ENCODE measurements at places on chromosomes 1 and 21.

- no peak for DNase-seq
Measured at GRCh38 chr1:184219883-184220282, 166.9 kb upstream of the C1orf21 start.

- no peak for DNase-seq
Measured at GRCh38 chr1:109785446-109786111, 21.9 kb upstream of the EPS8L3 start.

- DNase-seq = no peak
Measured at GRCh38 chr21:16154951-16155635, 425.3 kb downstream of the USP25 start.

- DNase-seq = no peak
Measured at GRCh38 chr1:225750875-225751824, 26.5 kb upstream of the SRP9 start.

DNA sequence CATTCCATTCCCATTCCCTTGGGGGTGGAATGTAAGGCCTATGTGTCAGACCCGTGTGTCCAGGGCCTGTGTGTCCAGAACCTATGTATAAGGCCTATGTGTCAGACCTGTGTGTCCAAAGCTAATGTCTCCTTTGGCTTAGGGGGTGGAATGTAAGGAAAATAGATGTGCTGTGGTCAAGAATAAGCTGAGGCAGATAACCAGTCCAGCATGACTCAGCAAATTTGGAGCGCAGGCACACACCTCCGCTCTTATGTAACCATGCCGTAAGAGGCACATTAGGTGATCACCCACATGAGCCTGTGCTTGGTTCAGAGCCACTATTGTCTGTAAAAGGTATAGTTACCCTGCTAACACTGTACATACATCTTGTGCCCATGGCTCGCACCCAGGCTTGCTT, 150.8 kb upstream of the SGIP1 start:
- DNase-seq = no peak

DNA sequence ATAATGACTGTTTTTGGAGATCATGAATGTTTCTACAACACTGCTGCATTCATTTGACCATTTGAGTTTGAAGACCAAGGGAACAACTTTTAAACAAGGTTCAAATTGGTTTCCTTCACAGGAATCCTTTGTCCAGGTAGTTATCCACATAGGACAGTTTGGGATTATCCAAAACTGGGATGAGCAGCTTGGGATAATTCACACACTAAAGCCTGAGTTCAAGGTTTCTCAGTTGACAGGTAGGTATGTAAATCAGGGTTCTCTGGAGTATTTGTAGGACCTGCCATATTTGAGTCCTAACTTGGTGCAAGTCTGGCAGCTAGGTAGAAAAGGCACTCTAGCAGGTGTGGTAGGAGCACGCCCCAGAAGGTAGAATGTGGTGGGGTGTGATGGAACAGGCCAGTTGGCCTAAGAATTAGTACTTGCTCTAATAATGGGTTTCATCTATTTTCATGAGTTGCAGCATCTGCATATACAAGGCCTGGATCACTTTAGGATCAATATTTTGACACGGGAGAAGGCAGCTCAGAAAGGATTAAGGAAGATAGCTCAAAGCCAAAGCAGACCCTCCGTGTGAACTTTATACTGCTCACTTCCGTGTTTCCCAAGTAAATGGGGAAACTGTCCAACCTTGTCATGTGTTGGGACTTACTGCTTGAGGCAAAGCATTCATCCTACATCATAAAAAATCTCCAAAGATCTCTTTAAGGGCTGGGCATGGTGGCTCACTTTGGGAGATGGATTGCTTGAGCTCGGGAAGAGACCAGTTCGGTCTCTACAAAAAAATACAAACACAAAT, 14.1 kb upstream of the RAB42 start:
- DNase-seq = peak; percentile 19

DNA sequence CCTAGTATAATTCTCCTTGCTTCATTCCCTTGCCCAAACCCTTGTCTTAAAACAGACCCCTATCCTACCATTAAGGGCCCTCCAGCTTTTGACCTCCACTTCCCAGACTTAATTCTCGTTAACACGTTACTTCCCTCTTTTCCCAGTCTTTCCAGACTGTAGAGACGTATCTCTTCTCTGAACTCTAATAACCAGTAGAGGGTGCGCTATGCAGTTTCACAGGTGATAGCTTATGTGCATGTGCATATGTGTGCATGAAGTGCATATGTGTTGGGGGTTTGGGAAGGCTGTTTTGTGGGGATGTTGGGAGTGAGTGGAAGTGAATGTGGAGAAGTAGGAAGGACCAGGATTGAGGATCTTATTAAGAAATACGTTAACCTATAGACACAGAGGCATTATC, 78.1 kb upstream of the CCDC190 start:
- no peak for DNase-seq

GRCh38 chr1:180353945-180354344, 123.9 kb downstream of the LHX4 start:
- no peak for DNase-seq

DNA sequence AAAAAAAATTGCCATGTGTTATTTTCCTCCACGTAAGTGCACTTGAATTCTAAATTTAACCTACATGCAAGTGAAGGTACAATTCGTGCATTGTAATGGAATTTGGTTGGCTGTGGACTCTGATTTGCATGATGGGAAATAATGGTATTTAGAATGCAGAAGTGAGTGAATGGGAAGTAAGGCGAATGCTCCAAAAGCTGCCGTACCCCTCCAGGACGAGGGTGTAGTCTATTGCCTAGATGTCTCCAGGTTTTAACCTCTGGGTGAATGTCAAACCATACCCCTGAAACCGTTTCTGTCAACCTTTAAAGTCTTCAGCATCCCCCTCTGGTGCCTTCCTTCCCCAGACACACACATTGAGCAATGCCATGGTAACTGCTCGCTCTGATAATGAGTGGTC, 44.5 kb downstream of the KIAA0040 start:
- no peak for DNase-seq

GRCh38 chr1:70554341-70554740, 143.3 kb downstream of the CTH start:
- no peak for DNase-seq

- no peak for DNase-seq
Measured at GRCh38 chr21:45887788-45888187, 93.8 kb upstream of the COL6A1 start.

DNA sequence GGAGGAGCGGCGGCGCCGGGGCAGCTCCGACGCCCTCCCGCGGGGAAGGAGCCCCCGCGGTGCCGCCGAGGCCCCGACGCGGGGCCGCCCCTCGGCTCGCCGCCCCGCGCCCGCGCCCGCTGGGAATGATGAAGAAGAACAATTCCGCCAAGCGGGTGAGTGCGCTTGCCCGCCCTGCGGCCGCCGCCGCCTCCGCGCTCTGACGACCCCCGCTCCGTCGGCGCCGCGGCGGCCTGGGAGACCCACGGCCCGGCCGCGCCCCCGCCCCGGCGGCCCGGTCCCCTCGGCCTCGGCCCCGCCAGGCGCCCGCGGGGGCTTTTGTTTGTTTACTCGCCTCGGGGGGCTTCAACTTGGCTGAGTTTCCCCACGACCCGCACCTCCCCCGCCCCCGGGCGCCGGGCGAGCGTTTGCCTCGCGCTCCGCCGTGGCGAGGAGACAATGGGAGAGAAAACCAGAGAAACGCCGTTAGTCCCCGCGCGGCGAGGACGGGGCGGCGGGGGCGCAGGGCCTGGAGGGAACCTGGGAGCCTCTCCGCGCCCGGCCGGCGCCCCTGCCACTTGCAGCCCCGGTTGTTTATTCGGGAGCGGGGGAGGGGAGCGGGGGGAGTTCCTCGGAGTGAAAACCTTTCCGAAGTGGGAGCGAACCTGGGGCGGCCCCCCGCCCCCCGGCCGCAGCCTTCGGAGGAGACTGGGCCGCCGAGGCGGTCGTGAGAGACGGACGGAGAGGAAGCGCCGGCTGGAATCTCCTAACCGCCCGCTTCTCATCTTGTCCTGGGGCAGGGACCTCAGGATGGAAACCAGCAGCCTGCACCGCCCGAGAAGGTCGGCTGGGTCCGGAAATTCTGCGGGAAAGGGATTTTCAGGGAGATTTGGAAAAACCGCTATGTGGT, 661 bp downstream of the PLEKHO1 start:
- peak; percentile 38 for DNase-seq

GRCh38 chr1:185917646-185918045, 183.5 kb downstream of the HMCN1 start:
- DNase-seq = peak; percentile 31

- DNase-seq = no peak
Measured at GRCh38 chr1:29362764-29363163, 126.4 kb downstream of the PTPRU start.

DNA sequence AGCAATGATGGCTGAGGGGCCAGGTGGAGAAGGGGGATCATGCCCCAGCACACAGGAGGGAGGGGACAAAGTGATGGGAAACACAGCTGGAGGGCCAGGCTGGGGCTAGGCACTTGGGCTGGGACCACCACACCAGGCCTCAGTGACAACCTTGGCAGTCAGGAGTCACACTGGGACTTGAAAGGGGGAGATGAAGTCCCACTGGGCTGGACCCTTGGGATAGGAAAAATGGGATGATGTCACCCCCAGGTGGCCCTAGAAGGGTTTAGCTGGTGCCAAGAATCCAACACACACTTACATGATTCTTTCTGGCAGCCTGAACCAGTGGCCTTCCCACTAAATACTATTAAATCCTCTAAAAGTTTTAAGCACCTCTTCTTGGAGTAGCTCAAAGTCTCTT, 17.1 kb downstream of the ZBTB17 start:
- DNase-seq = no peak

DNA sequence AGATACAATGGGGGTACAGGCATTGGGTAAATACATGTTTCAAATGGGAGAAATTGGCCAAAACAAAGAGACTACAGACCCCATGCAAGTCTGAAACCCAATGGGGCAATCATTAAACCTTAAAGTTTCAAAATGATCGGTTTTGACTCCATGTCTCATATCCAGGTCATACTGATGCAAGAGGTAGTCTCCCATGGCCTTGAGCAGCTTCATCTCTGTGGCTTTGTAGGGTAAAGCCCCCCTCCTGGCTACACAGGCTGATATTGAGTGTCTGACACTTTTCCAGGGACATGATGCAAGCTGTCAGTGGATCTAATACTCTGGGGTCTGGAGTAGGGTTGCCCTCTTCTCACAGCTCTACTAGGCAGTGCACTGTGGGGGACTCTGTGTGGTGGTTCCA, 286.1 kb downstream of the LRRIQ3 start:
- DNase-seq = no peak

GRCh38 chr1:6503884-6504602, 12.6 kb upstream of the PLEKHG5 start:
- DNase-seq = no peak

- no peak for DNase-seq
Measured at GRCh38 chr21:16570171-16570570, 840.4 kb downstream of the USP25 start.

GRCh38 chr1:228782662-228783417, 47.6 kb downstream of the RHOU start:
- no peak for DNase-seq

- no peak for DNase-seq
Measured at GRCh38 chr1:243715285-243715684, 134.8 kb downstream of the AKT3 start.

- DNase-seq = peak; percentile 32
Measured at GRCh38 chr1:235304549-235305451, 23.2 kb downstream of the ARID4B start.

GRCh38 chr1:117339866-117340700, 27.2 kb upstream of the MAN1A2 start:
- DNase-seq = no peak

DNA sequence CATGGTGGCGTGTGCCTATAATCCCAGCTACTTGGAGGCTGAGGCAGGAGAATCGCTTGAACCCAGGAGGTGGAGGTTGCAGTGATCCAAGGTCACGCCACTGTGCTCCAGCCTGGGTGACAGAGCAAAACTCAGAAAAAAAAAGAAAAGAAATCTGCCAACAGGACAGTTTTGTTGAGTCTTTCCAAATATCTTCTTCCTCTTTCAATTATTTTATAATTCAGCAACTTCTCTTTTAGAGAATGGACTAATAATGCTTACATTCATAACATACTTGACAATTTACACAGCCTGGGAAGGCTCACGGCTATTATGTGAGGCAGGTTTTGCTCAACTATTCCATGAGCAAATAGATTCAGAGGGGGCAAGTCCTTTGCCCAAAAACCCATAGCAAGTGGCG, 18.1 kb downstream of the CNR2 start:
- DNase-seq = no peak

DNA sequence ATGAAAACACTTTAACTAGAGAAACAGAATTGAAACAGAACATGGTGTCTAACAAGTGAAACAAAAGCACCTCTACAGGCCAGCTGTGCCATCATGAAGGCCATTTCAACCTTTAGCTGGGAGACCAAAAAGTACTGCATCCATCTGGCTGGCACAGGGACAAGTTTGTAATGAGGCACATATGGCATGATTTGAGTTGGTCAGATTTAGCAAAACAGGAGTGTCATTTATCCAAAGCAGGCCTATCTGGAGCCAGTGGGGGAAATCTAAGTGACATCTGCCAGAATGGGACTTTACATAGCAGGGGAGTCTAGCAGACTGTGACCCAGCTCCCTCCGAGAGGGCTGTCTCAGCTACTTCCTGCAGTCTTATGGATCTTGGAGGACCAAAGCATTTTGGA, 51.9 kb downstream of the DNTTIP2 start:
- no peak for DNase-seq

GRCh38 chr1:225755671-225756319, 21.8 kb upstream of the SRP9 start:
- no peak for DNase-seq

GRCh38 chr1:115060501-115060900, 28.8 kb downstream of the TSPAN2 start:
- DNase-seq = no peak

DNA sequence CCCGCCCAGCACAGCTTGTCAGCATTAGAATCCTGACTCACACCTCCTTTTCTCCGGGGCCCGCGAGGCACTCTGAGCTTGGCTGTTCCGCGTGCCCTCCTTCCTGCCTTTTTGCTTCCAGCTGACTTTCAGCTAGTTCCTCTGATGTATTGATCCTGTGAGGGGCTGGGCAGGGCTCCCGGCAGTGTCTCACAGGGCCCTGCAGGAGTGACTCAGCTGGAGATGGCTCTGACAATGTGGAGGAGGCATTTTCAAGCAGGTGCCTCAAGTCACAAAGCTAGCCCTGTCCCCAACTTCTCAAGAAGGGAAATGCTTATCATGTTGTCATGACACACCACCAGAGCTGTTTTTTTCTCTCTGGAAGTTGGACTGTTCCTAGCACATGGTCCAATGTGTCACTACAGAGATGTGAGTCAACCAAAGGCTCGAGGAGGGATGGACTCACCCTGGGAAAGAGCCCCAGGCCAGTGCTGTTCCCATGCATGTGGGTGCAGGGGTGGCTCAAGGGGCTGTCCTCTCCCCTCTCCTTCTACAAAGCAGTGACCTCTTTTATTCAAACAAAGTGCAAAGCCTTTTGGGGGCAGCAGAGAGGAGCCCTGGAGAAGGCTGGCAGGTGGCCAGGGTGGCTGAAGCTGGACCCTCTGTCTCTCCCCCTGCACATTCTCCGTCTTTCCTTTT, 30.6 kb downstream of the SYT6 start:
- no peak for DNase-seq

GRCh38 chr1:8321612-8322011, 3.7 kb downstream of the SLC45A1 start:
- no peak for DNase-seq

GRCh38 chr1:91877574-91878208, 8.3 kb downstream of the TGFBR3 start:
- DNase-seq = no peak

GRCh38 chr1:23368562-23369334, 888 bp downstream of the ZNF436 start:
- peak; percentile 86 for DNase-seq

- no peak for DNase-seq
Measured at GRCh38 chr1:70963374-70963773, 84.2 kb downstream of the PTGER3 start.
